ENCODE measurements at places on chromosomes 7 and 10. TPM values are rescaled to one million over a fixed set of nuclear protein-coding genes. Genes with fewer than 3 reads are reported as not detected.

- no peaks in the 10 kb centered on the region for H3K4me1 ChIP-seq
- no peak for DNase-seq
- no peaks in the 10 kb centered on the region for H3K36me3 ChIP-seq
- no peak overlapping the region for H3K27ac ChIP-seq
- H3K4me3 ChIP-seq: no peak overlapping the region
These were observed 260.5 kb downstream of the SFMBT2 start for GRCh38 chr10:7150349-7150748.

- no peak for DNase-seq
- no peaks in the 10 kb centered on the region for H3K36me3 ChIP-seq
- H3K27ac ChIP-seq: no peak overlapping the region
- H3K27me3 ChIP-seq: no peaks in the 10 kb centered on the region
These were observed 19.2 kb upstream of the PANK1 start for GRCh38 chr10:89664203-89664602.

GRCh38 chr7:47666164-47666862 lies 84.4 kb upstream of the TNS3 start:
- H3K4me3 ChIP-seq: no peak overlapping the region
- peaks cover 42% of the 10 kb centered on the region for H3K4me1 ChIP-seq
- H3K27me3 ChIP-seq: no peaks in the 10 kb centered on the region
- no peak overlapping the region for H3K27ac ChIP-seq
- no peak for DNase-seq

GRCh38 chr10:83543691-83544462 lies 595.4 kb upstream of the GHITM start:
- H3K27me3 ChIP-seq: no peaks in the 10 kb centered on the region
- no peaks in the 10 kb centered on the region for H3K36me3 ChIP-seq
- no peak overlapping the region for H3K27ac ChIP-seq
- H3K4me1 ChIP-seq: no peaks in the 10 kb centered on the region

Gene GBX1
- total RNA-seq: not detected

GRCh38 chr7:68862736-68863135 lies 735.5 kb upstream of the AUTS2 start:
- no peak for DNase-seq
- no peak overlapping the region for H3K27ac ChIP-seq
- H3K4me3 ChIP-seq: no peak overlapping the region
- H3K27me3 ChIP-seq: no peaks in the 10 kb centered on the region
- no peaks in the 10 kb centered on the region for H3K4me1 ChIP-seq

DNA sequence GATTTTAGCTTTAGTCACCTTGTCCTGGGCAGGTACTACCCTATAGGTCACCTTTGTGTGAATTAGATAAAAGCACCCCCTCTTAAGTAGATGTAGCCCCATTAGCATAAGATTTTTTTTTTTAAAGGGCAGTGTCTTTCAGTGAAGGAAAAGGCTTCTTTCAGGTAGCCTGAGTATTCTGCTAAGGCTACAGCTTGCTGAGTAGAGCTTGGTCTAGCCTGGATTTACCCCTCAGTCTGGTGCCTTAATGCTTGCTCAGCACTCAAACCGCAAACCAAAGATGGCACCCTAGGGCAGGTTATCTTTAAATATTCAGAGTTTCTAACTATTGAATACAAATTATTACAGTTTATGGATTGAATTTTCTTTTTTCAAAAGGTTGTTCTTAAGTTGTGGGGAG lies 83.4 kb downstream of the GLCCI1 start:
- no peaks in the 10 kb centered on the region for H3K36me3 ChIP-seq
- no peak overlapping the region for H3K27ac ChIP-seq
- no peak for DNase-seq
- no peak overlapping the region for H3K4me3 ChIP-seq
- H3K27me3 ChIP-seq: no peaks in the 10 kb centered on the region
- H3K4me1 ChIP-seq: no peaks in the 10 kb centered on the region

Gene MRPS33
- total RNA-seq: 30.7 TPM

DNA sequence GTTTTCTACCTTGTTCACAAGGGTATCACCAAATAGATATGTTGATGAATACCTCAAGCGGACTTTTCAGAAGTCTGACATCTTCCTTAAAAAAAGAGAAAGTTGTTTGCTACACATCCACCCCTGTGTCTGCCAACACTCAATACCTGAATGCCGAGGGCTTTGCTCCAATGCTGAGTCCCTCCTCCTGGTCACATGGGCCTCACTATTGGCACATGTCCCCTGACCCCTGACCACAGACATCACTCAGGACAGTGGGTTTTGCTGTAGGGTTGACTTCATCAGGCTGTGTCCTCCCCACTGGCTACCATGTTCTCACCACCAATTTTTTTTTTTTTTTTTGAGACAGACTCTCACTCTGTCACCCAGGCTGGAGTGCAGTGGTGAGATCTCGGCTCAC lies 76.4 kb downstream of the OSBPL3 start:
- H3K4me1 ChIP-seq: peaks cover 31% of the 10 kb centered on the region
- DNase-seq: no peak
- H3K36me3 ChIP-seq: no peaks in the 10 kb centered on the region
- H3K27me3 ChIP-seq: no peaks in the 10 kb centered on the region
- no peak overlapping the region for H3K4me3 ChIP-seq

All from SJSA1 (cell line).